HCT116 (cell line): ENCODE measurements at places on chromosomes 1 and 21.

- no peak for DNase-seq
Measured at GRCh38 chr1:211828584-211829342, 1.8 kb downstream of the LPGAT1 start.

GRCh38 chr1:87149241-87150041 is 179.2 kb upstream of the LMO4 start:
- DNase-seq = no peak

GRCh38 chr1:2394761-2395160 is 3.1 kb downstream of the RER1 start:
- no peak for DNase-seq

- no peak for DNase-seq
Measured at GRCh38 chr1:207021139-207021861, 11.3 kb downstream of the C1orf116 start.

GRCh38 chr1:193931356-193931755 is 744.9 kb upstream of the B3GALT2 start:
- DNase-seq = no peak

GRCh38 chr1:64265141-64265540 is 61.7 kb downstream of the UBE2U start:
- DNase-seq = no peak
